Retina (tissue), 1 donor: ENCODE measurements at places on chromosomes 3 and 15.
A peak's percentile ranks its signal among the peaks of the same experiment; 100 is the strongest.

DNA sequence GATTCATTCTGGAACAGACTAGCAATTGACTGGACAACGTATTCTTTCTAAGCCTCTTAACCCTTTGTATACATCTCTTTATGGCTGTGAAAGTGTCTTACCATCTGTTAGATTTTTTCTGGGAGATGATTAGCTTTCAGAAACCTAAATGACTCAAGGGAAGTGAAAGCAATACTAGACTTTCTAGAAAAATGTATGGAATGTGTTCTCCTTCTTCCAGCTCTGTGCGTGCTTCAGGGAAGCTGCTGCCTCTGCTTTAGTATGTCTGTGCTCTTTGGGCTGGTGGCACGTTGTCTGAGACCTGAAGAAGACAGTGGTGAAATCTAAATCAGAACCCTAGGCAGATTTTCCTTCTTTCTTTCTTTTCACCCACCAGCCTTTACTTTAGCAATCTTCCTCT is 89.5 kb downstream of the ITPR1 start:
- DNase-seq = no peak

DNA sequence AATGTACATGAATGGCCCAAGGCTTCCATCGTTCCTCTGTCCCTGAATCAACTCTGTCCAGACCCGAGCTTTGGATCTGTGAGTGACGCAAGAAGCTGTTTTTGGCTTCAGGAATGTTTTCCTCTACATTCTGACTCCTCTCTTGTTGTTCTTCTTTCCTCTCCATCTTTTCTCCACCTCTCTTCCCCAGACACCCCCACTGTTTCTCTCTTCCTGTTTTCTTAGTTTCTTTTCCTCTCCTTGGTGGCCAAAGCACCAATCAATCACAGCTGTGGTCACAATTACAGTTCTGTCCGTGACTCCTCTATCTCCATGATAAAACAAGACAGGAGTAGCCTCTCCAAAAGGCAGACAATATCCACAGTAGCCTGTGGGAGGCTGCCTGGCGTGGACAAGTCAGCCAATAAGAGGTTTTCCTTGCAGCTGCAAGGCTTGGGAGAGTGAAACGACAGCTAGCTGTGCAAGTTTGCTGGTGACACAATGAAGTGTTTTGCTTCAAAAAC is 4.9 kb upstream of the TMEM212 start:
- DNase-seq = no peak

DNA sequence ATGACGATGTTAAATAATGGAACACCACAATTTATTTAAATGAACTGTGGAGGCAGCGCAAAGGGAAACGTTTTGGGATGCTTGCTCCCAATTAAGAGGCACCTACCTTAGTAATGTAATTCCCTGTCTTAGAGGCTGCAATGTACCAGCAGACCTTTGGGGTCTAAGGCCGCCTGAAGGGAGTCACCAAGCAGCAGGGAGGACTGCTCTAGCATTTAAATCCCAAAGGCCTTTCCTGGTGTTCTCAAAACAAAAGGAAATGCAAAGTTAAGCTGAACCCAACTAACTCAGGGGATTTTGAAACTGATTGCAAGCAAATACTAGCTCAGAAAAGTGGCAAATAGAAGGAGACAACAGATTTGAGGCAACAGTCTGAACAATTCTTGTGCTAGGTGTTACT is 510.8 kb downstream of the GABRG3 start:
- no peak for DNase-seq

DNA sequence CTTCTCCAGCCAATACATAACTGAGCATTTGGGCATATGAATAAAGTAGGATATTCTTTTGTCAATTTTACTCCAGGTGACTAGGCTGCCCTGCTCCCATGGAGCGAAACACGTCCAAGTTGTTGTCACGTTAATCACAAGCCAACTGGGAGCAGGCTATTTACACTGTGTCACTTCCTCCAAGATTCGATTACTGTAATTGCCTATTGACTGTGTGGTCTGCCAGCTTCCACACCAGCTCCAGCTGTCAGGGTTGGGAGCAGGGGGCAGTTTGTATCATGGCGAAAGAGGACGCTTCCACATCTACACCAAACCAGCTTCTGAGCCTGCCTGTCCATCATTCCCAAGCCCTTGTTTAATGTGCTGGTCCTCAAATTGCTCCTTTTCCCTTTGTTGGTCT is 89.2 kb upstream of the RORA start:
- DNase-seq = peak; percentile 9

DNA sequence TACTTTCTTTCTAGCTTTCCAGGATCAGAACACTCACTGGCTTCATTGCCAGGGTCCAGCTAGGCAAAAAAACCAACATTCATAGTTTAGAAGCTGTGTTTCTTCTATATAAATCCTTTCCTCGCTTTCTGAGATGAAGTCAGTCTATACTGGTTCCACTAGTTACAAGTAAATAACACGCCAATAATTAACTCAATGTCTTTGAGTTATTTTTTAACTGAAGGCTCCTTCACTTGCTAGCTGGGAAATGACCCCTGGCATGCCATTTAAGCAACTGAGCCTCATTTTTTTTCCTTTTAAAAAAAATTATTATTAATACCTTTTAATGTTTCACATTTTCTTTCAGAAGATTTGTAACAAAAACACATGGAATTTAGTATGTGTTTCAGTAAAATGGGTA is 2.1 kb upstream of the CCDC174 start:
- DNase-seq = no peak

GRCh38 chr3:52787246-52787645 is 7.3 kb upstream of the ITIH3 start:
- DNase-seq = no peak

DNA sequence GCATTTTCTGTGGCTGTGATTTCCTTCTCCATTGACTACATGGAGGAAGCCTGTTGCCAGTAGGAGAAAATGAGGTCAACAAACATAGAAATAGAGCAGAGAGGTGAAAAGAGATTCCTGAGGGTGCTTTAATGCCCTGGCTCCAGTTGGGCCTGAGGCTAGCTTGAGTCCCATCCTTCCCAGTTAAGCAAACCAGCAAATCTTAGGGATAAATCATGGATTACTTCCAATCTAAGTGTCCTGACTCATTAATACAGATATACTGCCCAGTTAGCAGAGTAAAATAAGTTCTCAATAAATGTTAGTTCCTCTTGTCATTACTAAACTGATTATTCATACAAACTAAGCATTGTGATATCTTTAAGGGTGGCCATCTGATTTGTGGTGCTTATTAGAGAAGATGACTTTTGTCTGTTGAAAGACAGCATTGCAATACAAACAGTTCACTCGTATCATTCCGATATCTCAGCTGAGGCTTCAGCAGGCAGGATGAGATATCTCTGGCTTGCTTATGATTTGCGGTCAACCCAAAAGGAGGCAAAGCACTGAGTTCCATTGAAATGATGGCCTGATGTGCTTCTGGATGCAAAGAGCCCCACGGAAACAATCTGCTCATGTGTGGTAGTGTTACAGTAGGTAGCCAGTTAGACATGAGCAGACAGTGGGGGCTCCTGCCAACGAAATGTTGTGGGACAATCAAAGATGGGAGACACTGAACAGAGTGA is 6.6 kb upstream of the STARD5 start:
- no peak for DNase-seq

GRCh38 chr3:167406876-167407492 is 26.9 kb upstream of the ZBBX start:
- peak; percentile 26 for DNase-seq

GRCh38 chr15:48176112-48176511 is 2.0 kb downstream of the MYEF2 start:
- no peak for DNase-seq

DNA sequence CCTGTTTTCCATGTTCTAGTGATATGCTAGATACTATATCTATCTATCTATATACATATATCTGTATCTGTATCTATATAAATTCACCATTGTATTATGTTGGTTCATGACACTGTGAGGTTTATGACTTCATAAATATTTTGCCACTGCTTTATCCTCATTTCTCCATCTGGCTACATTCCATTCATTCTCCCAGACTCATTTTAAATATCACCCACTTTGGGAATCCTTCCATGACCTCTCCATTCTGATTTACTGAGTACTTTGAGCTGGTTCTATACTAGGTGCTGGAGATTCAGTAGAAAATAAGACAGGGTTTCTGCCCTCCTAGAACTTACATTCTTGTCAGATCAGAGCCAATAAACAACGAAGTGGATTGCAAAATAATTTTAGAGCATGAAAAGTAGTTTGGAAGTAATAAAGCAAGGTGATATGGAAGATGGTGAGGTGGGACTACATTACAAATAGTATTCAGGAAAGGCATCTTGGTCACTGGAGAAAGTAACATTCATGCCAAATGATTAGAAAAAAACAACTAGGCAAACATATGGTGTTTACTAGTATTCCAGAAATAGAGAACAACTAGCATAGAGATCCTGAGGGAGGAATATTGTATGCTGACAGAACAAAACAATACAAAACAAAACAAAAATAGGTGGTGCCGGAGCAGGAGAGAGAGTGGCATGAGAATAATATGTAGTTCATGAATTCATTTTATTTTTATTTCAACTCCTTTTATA is 11.6 kb upstream of the PLSCR4 start:
- no peak for DNase-seq

- DNase-seq = no peak
Observed at GRCh38 chr15:77025941-77026411, 31.1 kb downstream of the PSTPIP1 start.

GRCh38 chr3:112115161-112115739 is 17.8 kb downstream of the GCSAM start:
- DNase-seq = no peak

GRCh38 chr3:17755836-17756235 is 13.4 kb upstream of the TBC1D5 start:
- DNase-seq = no peak

DNA sequence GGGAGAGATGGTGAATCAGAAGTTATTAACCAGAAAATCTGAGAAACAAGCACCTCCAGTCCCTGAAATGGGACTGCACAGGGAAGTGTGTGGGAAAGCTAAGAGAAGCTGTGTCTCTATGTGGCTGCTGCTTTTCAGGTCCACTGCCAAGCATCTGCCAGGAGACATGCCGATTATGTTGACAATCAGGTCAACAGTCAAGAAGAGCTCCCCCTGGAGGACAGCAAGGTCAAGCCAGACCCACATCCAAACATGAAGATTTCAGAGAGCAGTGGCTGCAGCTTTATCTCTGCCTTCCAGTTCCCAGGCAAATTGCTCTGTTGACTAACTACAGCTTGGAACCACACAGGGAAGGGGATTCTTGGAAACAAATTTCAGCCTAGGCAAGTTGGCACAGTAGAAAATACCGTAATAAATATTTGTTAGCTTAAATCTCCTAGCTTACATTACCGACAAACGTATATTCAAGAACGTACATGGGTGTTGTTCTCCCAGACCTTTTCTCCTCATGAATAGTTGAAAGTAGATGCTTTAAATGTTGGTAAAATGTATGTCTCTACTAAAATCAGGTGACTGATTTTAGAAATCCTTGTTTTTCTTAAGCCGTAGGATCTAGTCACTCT is 394.5 kb upstream of the RARB start:
- peak; percentile 62 for DNase-seq

DNA sequence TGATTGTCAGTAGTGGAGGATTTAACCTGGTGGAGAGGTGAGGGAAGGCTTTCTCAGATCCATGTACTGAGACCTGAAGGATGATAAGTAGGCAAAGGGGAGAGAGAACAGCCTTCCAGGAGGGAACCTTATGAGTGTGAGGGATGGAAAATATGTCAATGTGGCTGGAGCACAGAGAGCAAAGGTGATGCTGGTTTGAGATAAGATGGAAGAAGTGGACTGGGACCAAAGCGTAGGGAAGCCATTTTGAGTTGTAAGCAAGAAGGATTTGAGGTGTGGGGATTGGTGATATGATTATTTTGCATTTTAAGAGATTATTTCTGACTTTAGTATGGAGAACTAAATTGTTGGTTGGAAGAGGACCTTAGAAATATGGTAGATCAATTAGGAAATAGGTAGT is 3.9 kb downstream of the FBXO45 start:
- no peak for DNase-seq

- no peak for DNase-seq
Observed at GRCh38 chr3:72088486-72089025, 303.6 kb upstream of the PROK2 start.

DNA sequence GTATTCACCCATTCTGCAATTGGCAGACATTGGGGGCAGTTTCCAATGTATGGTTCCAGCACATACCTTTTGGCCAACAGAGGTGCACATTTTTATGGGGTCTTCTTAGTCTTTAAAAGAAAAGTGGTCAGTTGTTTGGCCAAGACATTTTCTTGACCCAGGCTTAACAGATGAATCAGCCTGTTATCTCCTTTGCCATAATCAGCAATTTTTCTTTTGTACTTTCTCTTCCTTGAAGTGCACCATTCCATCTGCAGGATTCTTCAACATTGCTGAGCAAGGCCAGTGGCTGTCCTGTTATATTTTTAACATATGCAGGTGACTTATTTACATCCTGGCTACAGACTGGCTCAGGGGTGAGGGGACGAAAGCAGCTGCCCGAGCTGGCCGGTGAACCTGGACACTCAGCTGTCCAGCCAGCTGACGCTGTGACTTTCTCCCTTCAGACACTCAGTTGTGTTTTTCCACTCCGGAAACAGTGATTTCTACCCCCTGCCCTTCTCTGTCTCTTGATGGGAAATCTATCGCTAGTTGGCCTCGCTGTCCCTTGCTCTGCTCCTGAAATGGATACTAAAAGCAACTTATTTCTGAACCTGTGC is 96.5 kb upstream of the TNFAIP8L3 start:
- no peak for DNase-seq
